ENCODE measurements at places on chromosomes 3 and 15.
A peak's percentile ranks its signal among the peaks of the same experiment; 100 is the strongest.

DNA sequence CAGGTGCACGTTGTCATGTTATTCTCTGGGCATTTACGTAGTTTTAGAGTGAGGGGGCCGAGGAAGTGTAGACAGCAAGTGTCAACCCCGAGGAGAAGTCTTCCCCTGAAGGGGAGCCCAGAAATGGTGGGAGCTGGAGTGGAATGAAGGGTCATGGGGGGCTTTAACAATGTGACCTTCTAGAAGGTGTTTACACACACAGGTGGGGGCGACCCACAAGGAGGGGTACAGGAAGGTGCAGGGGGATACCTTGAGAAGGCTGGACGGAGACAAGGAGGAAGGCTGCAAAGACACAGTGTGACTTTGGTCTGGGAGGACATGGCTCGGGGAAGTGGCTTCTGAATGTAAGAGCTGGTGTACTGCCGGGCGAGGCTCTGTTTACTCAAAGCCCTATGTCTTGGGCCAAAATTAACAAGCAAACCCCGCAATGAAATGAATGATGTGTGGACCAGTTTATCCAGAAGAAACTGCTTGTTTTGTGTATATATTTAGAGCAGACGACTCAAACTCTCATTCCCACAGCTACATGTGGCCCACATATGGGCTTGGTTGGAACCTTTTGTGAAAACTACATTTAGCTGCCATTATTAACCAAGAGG lies 18.7 kb downstream of the TRPM1 start:
- no peak for DNase-seq

DNA sequence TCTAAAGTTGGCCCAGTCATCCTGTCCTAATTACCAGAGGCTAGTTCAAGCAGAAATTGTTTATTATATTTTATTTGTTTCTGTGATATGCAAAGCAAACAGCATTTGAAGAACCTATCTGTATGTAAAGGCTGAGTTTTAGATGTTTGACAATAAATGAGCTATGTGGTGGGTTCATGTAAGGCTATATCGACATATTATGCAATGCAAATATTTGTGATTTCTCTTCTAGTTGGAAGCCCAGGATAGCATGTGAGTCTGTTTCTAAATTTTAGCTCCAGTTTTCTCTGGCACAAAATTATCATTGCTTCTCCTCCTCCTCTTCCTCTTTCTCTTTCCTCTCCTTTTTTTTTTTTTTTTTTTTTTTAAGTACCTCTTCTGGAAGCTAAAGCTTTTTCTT lies 263.2 kb upstream of the LMCD1 start:
- no peak for DNase-seq

DNA sequence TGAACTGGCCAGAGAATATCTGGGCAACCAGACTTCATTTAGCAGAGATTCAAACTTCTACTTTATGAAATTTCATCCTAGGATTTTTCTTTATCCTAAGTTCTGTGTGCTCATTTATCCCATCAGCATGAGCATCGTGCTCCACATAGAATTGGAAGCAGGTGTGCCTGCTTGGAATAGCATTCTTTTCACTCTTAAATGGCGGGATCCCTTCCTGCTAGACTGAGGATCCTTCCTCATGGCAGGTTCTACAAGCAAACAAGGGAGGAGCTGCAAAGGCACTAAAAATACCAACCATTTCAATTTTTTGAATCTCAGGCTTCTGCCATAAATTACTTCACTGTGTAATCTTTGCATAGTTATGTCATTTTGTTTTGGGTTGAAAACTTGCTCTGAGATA lies 74.6 kb upstream of the FLNB start:
- DNase-seq, result no peak

DNA sequence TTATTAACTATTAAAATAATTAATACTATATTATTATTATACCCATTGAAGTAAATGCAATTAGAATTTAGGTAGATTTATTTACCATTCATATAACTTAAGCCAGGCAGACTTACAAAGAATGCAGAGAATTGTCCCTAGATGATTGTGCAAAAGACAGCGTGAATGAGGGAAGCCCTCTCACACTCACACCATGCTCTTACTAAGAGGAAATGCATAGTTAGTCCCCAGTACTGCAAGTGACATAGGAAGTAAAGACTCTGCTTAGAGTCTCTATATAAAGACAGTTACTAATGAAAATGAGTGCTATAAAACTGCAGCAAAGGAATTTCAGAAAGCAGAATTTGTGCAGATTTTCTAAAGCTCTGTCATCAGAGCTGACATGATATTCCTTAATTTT lies 270.4 kb downstream of the ZBBX start:
- no peak for DNase-seq

DNA sequence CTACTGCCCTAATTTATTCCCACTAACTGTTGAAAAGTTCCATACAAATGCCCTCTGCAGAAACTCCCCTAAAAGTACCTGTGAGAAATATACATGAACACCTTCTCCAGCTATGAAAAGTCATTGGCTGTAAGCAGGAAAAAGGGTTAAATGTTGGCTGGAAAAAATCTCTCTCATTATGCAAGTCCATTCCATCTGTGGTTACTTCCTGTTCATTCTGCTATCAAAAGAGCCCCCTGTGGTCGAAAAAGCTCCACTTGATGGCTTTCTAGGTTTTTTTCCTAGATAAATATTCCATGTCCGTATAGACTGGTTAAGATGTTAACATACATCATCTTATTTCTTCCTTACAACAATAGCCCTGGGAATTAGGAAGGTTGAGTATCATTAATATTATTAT lies 56.2 kb upstream of the AKAP13 start:
- DNase-seq, result no peak

GRCh38 chr3:54949491-54950044 lies 21.7 kb upstream of the LRTM1 start:
- DNase-seq, result no peak

GRCh38 chr3:17639257-17639656 lies 103.2 kb downstream of the TBC1D5 start:
- DNase-seq, result no peak

DNA sequence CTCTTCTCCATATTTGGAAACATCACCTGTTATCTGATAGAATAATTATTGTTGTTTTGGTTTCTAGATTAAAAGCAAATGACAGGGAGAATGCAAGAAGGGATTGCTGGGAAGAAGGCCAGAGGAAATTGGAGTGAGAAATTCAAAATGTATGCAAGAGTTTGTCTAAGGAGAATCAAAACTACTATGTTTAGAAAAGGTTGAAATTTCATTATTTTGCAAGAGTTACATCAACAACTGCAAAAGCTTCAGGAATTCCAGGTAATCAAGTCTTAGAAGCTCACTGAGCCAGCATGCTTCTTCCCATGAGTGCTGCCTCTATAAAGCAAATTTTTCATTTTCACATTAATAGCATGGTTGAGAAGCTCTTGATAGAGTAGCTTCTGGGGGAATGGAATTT lies 177.2 kb upstream of the GBE1 start:
- DNase-seq, result no peak

DNA sequence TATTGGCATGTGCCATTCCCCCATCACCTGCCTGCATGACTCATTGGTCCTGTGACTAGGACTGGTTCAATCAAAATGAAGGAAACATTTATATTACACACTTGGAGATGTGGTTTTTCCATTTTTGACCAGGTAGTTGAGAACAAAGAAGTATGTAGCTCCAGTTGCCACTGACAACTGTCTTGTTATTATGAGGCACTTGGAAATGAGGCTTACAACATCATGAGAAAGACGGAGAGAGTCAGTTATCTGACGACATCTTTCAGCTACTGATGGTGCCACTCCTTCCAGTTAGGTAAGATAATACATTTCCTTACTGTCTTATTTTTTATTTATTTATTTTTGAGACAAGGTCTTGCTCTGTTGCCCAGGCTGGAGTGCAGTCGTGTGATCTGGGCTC lies 21.8 kb upstream of the PROK2 start:
- no peak for DNase-seq

- DNase-seq, result peak; percentile 44
Measured at GRCh38 chr15:96345560-96346399, 15.3 kb downstream of the NR2F2 start.

GRCh38 chr3:171543759-171544300 lies 83.6 kb upstream of the TNIK start:
- no peak for DNase-seq

Data from activated naive CD4-positive, alpha-beta T cell treated with anti-CD3 and anti-CD28 coated beads, Interleukin-2, amount 10 ng/mL, durations not matched to agents 7 days and 5 days (primary cell).